Skeletal muscle cell (primary cell): ENCODE measurements at places on chromosomes 16 and 17.
A peak's percentile ranks its signal among the peaks of the same experiment; 100 is the strongest.

DNA sequence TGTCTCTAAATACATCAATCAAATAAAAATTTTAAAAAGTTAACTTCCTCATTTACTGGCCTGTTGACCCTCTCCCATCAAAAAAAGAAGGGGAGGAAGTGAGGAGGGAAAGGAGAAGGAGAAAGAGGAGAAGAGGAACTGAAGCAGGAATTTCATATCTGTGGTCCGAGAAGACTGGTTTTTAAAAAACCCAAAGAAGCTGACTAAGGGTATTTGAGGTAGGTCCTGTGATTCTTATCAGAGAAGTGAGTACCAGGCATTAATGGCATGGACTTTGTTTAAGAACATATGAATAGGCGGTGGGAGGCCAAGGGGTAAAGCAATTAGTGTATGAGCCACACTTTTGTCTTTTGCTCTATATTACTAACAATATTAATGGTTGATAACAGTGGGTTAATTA, 2.0 kb downstream of the SLC46A1 start:
- no peak for DNase-seq

DNA sequence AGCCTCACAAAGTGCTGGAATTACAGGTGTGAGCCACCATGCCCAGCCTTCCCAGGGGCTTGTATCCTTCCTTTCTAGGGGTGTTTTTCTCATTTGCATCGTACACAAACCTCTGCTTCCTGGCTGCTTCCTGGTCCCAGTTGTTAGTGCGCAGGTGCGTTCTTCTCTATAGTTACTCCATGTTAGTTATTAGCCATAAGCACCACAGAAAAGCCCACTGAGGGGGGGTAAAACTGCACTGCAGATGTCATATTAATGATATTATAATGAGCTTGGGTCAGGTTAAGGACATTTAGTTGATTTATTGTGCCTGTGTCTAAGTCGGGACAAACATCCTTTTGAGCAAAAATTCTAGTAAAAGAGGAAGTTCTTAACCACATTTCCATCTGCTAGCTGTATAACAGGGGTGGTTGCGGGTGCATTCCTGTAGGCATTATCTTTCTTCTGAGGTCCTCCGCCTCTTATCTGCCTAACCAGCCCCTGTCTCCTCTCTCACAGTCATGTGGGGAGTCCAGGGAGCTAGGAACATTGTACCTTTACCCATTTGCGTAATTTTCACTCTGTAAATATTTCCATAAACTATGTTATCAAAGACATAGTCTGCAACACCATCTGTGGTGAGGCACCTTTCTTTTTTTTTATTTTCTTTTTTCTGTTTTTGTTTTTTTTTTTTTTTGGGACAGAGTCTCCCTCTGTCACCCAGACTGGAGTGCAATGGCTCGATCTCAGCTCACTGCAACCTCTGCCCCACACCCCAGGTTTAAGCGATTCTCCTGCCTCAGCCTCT, 23.6 kb upstream of the ATF7IP2 start:
- no peak for DNase-seq

- DNase-seq = no peak
Measured at GRCh38 chr17:81491181-81491581, 21.4 kb downstream of the ACTG1 start.

DNA sequence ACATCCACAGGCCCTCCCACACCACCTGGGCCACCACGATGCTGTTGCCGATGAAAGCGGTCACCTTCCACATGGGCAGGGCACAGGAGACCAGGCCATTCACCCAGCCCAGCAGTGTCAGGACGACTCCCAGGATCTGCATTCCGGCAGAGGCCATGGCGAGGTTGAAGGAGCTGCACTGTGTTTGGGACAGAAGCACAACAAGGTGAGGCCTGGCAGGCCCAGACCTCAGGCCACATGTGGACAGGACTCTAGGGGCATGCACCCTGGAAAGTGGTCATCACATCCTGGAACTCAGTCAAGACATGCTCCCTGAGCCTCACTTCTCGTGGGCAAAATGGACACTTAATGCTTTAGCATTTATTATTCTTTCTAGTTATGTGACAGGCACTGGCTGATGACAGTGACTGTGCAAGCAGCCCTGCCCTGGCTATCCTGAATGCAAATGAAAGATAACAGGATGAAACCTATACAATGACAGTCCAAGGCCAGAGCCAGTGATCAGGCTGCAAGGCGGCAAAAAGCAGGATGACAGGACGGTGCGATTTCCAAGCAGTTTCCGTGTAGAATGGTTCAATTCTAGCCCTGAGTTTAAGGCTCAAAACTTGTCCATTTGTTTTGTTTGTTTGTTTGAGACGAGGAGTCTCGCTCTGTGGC, 2.0 kb downstream of the CLDN6 start:
- no peak for DNase-seq

GRCh38 chr16:959232-960040, 11.3 kb downstream of the LMF1 start:
- DNase-seq = no peak

- DNase-seq = no peak
Measured at GRCh38 chr16:9741776-9742175, 440.5 kb downstream of the GRIN2A start.

- DNase-seq = no peak
Measured at GRCh38 chr17:83004791-83005380, 74.5 kb upstream of the METRNL start.

GRCh38 chr16:27685807-27686206, 135.9 kb downstream of the KATNIP start:
- DNase-seq = peak; percentile 67

GRCh38 chr16:87966685-87967185, 15.5 kb downstream of the BANP start:
- DNase-seq = no peak

- DNase-seq = no peak
Measured at GRCh38 chr17:75086496-75087181, 1.1 kb upstream of the SLC16A5 start.

- DNase-seq = no peak
Measured at GRCh38 chr16:10752843-10753523, 9.3 kb downstream of the NUBP1 start.

DNA sequence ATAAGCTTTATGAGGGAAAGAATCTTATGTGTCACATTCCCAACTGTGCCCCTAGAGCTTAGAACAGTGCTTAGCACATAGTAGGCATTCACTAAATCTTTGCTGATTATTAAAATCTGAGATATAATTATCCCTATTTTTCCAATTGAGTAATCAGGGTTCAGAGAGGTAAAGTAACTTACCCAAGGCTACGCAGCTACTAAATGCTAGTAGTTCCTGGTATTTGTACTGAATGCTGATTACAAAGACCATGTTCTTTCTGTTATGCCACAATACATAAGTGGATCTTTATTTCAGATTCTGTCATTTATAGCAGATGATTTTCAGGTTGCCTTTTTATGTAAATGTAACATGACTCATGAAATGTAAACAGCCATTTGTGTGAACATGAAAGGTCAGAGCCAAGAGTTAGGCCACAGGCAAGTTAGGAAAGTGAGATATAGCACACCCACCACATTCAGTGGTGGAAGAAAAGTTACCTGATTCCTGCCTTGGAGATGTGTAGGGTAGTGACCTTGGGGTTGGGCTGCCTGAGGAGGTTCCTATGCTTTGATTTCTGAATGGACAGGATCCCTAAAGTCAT, 77.2 kb downstream of the FTO start:
- no peak for DNase-seq

DNA sequence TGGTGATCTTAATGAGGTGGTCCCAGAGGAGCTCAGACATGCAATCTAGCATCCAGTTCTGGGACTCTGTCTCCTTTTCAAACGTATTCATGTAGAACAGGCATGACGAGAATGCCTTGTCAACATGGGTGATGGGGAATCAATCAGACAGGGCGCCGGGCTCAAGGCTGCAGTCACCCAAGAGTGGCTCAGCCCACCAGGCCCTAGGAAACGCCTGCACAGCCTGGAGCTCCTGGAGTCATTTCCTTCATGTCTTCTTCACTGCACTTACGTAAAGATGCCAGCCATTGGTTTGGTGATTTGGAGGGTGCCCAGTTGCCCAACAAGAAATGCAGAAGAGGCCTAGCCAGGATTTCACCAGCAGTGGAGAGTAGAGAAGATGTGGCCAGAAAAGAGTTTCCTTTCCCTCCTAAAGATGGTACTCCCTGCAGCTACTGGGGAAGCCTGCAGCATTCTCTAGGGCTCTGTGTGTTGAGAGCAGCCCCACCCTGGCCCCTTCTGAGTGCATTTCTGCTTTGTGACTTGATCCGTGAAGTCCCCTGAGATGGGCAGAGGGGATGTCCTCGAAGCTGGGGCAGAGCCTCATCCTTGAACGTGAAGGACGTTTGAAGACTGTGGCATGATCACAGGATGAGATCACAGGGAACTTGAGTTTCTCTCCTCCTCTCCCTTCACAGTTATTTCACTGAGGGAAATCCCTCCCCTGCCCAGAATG, 24.0 kb upstream of the STH start:
- no peak for DNase-seq

- no peak for DNase-seq
Measured at GRCh38 chr17:72511242-72511641, 390.4 kb downstream of the SOX9 start.

GRCh38 chr16:52465711-52466267, 81.2 kb downstream of the TOX3 start:
- DNase-seq = no peak

GRCh38 chr17:13599864-13600263, 1.9 kb downstream of the HS3ST3A1 start:
- no peak for DNase-seq

- no peak for DNase-seq
Measured at GRCh38 chr17:78609191-78609641, 32.0 kb upstream of the DNAH17 start.

- DNase-seq = no peak
Measured at GRCh38 chr16:73031984-73032383, 15.9 kb downstream of the ZFHX3 start.

- no peak for DNase-seq
Measured at GRCh38 chr17:42708588-42708987, 26.3 kb downstream of the CNTNAP1 start.

DNA sequence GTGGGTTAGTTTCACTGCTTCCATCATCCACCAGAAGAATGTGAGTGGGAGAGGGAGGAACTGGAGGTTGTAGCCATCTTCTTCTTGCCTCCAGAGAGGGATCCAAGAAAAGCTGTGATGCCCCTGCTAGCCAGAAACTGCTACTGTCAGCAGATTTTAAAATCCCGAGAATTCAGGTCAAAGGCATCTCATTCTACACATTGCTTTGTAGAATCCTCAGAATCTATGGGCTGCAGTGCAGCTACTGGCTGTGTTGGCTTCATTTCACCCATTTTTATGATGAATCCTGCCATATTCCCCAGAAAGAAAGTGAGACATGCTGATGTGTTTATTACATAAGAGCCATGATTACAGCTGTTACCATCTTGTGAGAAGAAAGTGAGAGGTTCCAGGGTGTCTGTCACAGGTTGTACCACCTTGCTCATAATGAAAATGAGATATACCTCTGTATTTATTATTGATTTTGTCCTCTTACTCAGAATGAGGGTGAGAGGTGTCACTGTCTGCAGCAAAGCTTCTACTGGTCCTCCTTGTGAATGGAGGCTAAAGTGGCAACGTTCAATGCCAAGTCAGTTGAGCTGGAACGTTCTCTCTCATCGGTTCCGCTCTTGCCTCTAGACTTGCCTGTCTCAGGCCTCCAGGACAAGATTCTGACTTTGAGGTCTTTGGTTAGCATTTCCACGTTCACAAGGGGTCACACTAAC, 50.1 kb upstream of the MYH10 start:
- DNase-seq = no peak

- no peak for DNase-seq
Measured at GRCh38 chr17:28684963-28685362, 23.0 kb downstream of the SUPT6H start.

GRCh38 chr17:10210151-10210574, 11.8 kb upstream of the GAS7 start:
- DNase-seq = peak; percentile 7

- peak; percentile 60 for DNase-seq
Measured at GRCh38 chr16:68310774-68311511, at the start of the genes PRMT7 and SLC7A6OS. Gene PRMT7, plus strand, starts transcription at chr16:68311019. Its CDS starts 4,961 bp downstream, at chr16:68315980. Gene SLC7A6OS, minus strand, starts transcription at chr16:68310946. Its CDS starts 20 bp downstream, at chr16:68310926.

- DNase-seq = no peak
Measured at GRCh38 chr17:72409405-72410002, 288.7 kb downstream of the SOX9 start.
